CD4-positive, alpha-beta memory T cell (primary cell): ENCODE measurements at places on chromosomes 4 and X.

DNA sequence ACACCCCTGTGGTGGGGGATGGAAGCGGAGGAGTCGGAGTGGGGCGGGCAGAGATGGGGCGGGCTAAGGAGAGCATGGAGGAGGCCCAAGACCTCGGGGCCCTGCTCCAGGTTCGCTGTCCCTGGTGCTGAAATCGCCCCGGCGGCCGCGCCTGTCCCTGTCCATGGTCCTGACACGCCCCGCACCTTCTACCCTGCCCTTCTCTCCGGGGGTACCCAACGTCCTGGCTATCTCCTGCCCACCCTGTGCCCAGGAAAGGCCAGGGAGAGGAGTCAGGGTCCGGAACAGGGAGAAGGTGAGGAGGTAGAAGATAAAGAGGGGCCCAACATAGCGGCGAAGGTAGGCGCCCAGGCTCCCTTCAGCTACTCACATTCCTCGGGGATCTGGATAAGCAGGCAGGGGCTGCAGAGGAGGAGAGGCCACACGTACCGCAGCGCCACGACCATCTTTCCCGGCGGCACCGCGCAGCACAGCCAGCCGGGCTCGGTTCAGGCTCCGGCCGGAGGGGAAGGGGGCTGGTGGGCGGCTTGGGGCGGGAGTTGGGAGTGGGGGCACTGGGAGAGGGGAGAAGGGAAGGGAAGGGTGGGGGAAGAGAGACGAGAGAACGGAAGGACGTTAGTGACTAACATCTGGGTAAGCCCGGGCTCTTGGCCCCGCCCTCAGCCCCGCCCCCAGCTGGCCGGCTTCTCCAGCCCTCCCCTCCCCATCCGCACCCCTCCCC lies 10.4 kb downstream of the L1CAM start:
- DNase-seq, result peak; percentile 61

- DNase-seq, result no peak
Measured at GRCh38 chr4:38723726-38724474, 58.9 kb downstream of the TLR10 start.

GRCh38 chrX:136147976-136148375 lies 643 bp downstream of the FHL1 start:
- no peak for DNase-seq

GRCh38 chr4:45629717-45630116 lies 494.1 kb downstream of the GABRG1 start:
- no peak for DNase-seq

DNA sequence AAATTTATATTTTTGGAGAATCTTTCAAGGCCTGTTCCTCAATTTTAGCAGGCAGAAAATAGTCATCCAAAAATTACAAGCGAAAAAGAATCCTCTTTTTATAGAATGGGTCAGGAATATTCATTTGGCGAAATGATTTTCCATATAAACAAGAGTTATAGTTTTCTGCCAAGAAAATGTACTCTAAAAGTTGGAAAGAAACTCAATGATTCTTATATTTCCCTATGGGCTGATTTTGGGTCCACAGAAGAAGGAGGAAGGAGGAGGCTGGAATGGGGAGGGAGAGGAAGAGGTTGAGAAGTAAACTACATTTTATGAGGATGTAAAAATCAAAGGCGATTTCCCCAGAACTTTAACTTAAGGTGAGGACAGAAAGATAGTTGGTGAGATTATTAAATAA lies 159.3 kb downstream of the DCAF12L1 start:
- DNase-seq, result no peak

GRCh38 chrX:149569770-149570169 lies 17.5 kb downstream of the MAGEA9B start:
- DNase-seq, result no peak

DNA sequence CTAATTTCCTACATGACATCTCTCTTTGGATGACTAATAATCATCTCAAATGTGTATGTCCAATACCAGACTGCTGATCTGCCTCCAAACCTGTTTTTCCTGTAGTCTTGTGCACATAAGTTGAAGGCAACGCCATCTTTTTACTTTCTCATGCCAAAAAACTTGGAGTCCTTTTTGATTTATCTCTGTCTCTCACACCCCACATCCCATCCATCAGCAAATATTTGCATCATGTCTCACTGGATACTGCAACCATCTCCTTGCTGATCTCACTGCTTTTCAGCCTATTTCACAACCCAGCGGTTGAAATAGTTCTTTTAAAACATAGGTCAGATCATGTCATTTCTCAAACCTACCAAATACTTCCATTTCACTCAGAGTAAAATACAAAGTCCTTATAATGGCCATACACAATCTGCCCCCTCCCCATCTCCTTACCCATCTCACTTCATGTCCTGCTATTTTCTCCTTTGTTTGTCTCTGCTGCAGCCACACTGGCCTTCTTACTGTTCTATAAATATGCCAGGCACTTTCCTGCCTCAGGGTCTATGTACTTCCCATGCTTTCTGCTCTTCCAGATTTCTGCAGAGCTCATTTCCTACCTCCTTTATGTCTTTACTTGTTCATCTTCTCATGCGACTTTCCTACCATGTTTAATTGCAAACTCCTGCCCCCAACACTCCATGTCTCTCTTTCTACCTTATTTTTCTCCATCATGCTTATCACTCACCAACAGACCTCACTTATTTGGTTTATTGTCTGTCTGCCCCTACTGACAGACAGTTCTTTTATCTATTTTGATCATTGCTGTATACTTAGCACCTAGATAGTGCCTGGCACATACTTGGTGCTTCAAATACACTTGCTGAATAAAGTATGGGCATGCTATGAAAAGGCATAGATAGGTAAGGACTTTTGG lies 98.8 kb downstream of the ANXA3 start:
- no peak for DNase-seq

- no peak for DNase-seq
Measured at GRCh38 chrX:110015032-110015431, 12.1 kb downstream of the TMEM164 start.

DNA sequence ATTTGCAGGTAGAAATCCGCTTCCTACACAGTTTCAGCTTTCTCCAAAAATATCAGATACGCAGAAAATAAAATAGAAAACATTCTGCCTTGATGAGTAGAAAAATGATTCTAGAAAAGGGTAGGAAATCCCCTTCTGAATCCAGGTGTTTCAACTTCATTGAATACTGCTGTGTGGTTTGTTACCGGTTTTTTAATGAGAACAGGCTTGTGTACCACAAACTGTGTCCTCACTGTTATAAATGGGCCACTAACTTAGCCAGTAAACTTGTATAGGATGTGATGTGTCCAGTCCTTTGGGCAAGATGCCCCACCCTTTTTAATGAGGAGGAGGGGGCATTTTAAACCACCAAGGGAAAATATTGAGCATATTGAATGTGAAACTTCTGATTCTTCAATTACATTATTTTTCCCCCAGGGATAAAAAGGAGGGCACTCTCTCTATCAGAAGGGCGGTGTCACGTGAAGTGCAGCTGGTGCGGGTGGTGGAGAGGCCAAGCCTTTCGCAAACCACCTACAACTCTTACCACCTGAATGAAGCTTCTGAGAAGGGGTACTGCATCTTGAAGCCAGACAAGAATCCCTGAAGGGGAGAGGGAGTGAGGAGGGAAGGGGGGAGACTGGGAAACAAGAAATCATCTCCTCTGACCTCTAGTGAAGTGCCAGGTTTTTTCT lies 4.5 kb downstream of the CXXC4 start:
- DNase-seq, result no peak

GRCh38 chr4:151302432-151302831 lies 23.0 kb downstream of the SH3D19 start:
- DNase-seq, result no peak

- no peak for DNase-seq
Measured at GRCh38 chr4:185852961-185853360, 41.0 kb upstream of the SORBS2 start.

DNA sequence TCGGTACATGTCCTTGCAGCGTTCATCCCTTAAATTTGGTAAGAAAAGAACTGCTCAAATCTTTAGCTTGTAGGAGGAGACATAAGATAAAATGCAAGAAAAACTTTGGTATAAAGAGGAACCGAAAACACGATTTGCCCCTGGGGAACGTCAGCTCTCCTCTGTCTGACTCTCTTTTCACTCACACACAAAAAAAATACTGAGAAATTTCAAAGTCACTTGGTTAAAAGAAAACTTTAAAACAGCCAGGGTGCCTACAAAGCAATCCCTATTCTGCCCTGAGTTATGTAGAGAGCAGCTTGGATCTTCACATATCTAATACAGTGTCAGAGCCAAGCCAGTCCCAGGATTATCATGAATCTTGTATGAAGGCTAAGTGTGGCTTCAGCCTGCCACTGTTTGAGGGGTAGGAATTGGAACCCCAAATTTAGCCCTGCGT lies 248.5 kb upstream of the CXXC4 start:
- DNase-seq, result no peak

GRCh38 chr4:77015390-77015789 lies 60.4 kb downstream of the CCNI start:
- no peak for DNase-seq
